Stimulated activated CD8-positive, alpha-beta memory T cell treated with anti-CD3 and anti-CD28 coated beads, Interleukin-7, amount 100 ng/mL, for 24 hours (primary cell): ENCODE measurements at places on chromosomes 7 and 10.

DNA sequence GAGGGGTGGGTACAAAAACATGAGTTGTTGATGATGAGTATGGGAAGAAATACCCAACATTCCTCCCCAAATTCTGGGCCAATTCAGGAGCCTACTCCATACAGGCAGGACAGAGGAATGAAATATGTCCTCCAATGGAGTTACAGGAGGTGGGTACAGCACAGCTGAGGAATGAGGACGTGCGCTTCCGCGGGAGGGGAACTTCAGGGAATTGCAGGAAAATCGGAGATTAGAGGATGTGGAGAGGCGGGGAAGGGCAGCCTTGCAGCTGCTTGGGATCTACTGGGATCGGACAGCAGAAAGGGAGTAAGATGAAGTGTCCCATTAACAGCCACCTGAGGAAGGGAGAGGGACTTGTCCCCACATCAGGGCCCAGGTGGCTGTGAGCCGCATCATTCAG, 50.2 kb downstream of the PDIA4 start:
- DNase-seq, result no peak

DNA sequence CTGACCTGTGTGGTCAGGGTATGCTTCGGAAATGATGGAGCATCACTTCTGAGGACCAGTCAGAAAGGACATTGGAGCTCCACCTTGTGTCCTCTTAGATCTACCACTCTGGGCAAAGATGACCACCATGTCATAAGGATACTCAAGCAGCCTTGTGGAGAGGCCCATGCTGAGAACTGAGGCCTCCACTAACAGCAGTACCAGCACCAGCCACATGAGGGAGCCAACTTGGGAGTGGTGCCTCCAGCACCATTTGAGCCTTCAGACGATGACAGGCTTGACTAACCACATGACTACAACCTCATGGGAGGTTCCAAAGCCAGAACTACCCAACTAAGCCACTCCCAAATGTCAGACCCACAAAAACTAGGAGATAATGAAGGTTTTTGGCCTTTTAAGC, 116.0 kb downstream of the NPTX2 start:
- DNase-seq, result peak; percentile 15

- no peak for DNase-seq
These were observed 37.6 kb downstream of the KLF6 start for GRCh38 chr10:3747248-3747960.

DNA sequence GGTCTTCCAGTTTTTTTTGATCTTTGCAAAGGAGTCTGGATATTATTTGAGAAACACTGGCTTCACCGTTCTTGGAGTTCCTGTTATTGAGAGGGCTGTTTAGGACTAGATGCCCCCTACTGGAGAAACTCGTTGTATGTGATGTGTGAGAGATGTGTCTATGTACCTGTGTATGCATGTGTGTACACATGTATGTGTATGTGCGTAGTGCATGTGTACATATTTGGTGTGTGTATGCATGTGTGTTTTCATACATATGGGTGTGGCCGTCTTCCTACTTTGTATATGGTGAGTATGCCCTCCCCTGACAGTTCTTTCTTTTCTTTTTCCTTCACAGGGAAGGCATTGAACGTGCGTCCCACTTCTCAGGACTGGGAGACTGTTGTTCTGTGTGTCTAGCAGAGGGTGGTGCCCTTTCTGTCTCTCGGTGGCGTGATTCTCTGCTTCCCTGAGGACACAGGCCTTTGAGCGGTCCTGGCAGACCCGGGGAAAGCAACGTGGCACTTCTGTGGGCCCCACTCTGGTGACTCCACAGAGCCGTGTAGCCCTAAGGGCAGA, 3.0 kb upstream of the CALHM3 start:
- no peak for DNase-seq

GRCh38 chr10:95569368-95569767, 8.2 kb upstream of the SORBS1 start:
- DNase-seq, result no peak

GRCh38 chr7:75689246-75690099, 49.3 kb downstream of the HIP1 start:
- no peak for DNase-seq

- no peak for DNase-seq
These were observed 73.4 kb downstream of the SORCS1 start for GRCh38 chr10:107091126-107091525.

DNA sequence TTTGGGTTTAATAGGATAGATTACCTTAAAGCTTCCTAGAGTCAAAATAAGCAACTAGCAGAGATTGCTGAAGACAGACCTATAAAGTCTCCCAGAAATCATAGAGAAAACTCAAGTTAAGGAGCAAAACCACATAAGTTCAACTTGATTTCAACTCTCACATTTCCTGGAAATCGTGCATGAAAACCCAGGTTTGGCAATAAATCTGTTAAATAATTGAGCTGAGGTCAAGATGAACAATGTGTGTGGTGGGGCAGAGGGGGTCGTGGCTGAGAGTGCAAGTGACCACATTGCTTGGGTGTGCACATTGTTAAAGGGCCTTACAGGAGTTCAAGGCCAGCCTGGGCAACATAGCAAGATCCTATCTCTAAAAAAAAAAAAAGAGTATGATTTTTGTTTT, 636.5 kb downstream of the GALNT17 start:
- DNase-seq, result no peak

- DNase-seq, result no peak
These were observed 73.7 kb downstream of the INPP5A start for GRCh38 chr10:132611026-132611910.

DNA sequence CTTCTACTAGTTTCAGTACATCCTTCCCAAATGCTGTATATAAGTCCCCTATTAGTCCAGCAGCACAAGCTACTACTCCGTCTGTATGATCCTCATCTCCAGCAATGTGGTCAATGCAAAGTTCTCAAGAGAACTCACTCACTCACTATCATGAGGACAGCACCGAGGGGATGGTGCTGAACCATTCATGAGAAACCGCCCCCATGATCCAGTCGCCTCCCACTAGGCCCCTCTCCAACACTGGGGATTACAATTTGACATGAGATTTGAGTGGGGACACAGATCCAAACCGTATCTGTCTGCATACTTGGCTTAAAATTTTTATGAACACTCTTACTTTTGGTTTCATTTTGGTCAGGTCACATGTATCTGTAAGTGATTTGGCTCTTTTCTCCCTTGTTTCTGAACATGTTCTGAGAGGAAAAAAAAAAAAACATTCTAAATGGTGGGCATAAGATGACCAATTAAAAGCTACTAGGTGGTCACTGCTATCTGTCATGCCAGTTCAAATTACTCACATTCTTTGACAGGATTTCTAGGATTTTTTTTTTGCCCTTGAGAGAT, 60.1 kb downstream of the ZNF783 start:
- no peak for DNase-seq

DNA sequence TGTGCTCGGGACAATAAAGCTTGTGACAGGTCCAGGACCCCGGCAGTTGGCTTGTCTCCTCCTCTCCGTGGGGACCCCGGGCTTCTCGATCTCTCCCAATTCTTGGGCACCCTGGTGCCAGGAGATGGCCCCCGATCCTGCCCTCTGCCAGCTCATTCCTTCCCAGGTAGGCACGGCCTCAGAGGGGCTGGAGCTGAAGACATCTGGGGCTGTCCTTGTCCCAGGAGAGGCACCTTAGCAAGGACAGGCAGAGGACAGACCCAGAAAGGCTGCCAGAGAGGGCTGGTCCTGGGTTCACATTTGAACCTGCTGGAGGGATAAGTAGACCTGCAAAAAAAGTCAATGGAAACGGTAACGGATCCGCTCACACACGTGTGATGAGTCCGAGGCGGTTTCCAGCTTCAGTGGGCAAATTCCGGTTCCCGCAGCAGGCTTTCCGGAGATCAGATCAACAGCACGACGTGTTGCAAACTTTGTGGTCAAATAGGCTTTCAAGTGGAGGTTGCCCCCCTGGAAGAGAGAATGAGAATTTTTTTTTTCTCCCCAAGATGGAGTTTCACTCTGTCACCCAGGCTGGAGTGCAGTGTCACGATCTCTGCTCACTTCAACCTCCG, 47.7 kb upstream of the GTF2IRD1 start:
- no peak for DNase-seq
